ENCODE measurements at places on chromosomes 2 and 18.

DNA sequence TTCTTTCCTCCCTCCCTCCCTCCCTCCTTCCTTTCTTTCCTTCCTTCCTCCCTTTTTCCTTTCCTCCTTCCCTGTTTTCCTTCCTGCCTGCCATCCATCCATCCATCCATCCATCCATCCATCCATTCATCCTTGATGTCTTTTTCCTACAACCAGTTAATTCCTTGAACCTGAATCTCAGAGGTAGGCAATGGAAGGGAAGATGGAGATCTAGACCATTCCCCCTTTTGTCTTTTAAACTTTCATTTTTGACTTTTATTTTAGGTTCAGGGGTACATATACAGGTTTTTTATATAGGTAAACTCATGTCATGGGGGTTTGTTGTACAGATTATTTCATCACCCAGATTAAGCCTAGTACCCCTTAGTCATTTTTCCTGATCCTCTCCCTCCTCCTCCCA lies 97.4 kb downstream of the OSBPL6 start:
- DNase-seq, result no peak

DNA sequence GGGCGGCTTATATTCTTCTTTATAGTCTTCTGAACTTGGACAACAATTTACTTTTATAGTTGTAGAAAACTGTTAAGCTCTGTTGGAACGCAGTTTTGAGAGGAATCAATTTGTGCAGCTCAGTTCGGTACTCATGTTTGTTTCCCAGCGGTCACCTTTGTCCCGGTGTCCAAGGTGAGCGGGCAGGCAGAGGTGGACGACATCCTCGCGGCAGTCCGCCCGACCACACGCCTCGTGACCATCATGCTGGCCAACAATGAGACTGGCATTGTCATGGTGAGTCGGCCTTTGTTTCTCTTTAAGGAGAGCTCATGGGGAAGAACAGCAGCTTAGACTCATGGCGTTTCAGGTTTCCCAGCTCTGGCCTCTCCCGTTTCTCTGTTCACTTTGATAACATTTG lies 18.6 kb upstream of the ESPNL start:
- no peak for DNase-seq

DNA sequence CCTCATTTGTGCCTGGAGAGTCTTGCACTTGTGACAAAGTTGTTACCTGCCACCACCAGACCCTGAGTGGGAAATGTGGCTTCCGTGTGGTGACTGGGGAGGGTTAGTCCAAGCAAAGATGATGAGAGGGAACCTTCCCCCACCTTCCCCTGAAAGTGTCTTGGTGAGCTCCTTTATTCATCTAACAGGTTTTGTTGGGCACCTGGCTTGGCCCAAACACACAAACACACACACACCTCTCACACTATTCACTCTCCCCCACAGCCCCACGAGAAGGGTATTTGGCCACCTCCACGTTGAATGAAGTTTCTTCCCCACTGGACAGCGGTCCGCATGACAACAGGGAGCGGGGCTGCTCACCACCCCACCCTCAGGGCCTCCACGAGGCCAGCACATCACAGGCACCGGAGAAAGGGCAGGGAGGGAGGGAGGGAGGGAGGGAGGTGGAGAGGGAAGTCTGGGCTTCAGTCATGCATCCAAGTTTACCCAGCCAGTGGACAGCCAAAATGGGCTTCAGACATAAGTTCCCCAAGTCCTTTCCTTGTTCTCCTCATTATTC lies 1.4 kb downstream of the CIB4 start:
- DNase-seq, result no peak

DNA sequence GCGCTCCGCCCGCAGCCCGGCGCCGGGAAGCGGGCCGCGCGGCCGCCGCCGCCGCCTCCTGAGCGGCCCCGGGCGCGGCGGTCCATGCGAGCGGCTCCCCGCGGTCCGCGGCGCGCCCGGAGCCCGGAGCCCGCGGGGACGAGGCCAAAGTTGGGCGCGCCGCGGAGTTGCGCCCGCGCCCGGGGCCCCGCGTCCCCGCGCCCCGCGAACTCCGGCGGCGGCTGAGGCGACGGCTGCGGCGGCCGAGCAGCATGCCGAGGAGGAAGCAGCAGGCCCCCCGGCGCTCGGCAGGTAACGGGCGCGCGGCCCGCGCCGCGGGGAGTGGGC lies 992 bp downstream of the TSHZ1 start:
- DNase-seq, result no peak

DNA sequence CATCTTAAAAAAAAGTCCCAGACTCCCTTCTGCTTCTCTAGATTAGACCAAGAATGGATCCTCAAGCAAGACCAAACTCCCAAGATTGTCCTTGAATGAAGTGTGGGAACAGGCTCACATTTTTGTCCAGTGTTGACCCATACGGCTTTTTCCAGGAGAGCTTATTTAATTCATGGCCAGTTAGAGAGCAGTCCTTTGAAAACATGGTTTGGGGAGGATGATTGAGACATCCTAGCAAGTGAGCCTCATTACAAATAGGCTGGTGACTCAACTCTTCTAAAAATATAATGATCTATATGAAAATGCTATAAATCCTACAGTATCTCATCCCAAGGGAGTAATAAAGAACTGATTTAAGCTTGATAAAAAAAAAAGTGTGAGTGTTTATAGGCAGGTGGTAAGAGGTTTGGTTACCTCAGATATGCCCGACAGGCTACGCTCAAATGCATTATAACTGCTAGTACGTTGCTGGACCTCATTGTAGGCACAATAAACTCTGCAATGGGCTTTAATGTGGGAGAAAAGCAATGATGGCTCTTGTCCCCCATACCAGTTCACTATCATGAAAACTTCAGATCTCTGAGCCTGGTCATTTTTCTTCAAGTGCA lies 17.0 kb downstream of the ANKRD29 start:
- no peak for DNase-seq

DNA sequence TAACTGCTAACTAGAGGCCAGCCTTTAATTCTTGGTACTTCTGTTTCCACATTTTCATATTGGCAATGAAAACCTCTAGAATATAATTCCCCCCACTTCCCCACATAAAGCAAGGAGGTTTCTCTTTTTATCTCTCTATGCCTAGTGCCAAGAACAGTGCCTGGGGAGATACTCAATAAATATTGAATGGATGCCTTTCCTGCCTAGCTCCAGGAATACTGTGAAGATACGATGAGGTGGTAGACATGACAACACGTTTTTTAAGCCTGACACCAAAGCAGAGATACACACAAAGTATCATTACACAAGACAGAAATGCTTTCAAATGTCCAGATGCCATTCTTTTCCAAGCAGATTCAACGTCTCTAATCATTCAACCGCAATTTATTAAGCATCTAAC lies 535.5 kb downstream of the XIRP2 start:
- no peak for DNase-seq

DNA sequence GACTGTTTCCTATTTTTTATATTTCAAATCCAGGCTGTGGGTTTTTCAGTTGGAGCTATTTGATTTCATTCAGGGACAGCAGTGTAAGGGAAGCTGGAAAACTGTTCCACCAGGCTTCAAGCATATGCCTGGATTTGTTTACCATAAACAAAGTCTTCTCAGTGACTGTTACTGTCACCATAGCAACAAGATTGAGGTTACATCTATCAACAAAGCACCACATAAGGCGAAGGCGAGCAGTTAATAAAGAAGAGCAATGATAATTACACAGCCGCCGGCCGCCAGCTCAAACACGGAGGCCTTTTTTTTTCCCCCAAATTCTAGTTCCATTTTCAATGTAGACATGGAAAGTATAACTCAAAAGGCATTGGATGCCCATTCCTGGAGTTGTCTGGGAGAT lies 553.7 kb upstream of the SYT4 start:
- no peak for DNase-seq

DNA sequence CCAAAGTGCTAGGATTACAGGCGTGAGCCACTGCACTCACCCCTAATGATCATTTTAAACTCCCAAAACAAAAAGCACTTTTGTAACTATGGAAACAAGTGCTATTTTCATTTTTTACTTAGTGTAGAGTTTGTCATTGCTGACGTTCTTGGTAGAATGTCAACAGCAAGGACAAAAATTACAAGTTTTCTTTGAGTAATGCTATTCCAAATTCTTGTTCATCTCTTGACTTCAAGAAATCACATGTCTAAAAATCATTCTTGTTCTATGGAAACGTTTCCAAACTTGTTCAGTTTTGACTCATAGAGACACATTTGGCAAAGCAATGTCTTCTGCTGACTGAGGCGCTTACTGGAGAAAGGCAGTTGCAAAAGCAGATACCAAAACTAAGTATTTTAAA lies 82.6 kb downstream of the MBP start:
- DNase-seq, result no peak

DNA sequence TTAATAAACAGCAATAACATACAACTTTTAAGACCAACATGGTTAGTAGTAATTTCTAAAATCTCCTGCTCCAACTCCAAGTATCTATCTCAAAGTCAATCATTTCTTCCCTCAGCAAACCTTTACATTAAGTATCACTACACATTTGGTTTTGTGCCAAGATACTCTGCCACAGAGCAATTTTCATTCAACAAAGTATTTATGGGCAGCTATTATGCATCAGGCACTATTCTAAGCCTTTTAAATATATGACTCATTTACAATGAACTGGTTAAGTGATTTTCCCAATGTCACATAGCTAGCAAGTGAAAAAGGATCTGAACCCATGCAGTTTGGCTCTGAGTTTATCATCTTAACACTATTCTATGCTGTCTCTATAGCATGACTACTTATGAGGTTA lies 264.3 kb downstream of the NOL4 start:
- DNase-seq, result no peak

DNA sequence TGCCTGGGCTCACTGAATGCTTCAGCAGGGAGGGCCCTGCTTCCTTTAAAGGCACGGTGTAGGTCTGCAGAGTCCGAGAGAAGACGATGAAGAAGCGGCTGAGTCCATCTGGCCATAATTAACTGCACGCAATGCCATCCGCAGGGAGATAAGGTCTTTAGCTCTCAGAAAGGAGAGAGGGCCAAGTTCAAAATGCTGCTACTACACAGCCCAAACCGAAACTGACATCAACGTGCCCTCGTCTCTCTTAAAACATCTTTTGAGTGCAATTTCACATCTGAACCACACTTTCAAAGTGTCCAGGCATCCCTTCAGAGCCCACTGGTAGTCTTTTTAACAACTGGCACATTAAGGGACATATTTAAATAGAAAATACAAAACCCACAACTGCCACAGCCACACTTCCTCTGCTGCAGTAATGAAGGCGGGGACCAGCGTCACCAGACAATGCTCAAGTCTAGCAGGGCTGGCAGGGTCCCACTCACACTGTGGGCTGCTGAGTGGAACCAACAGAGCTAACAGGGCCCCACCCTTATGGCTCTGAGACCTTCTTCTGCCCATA lies 35.8 kb downstream of the ST3GAL5 start:
- peak; percentile 51 for DNase-seq

DNA sequence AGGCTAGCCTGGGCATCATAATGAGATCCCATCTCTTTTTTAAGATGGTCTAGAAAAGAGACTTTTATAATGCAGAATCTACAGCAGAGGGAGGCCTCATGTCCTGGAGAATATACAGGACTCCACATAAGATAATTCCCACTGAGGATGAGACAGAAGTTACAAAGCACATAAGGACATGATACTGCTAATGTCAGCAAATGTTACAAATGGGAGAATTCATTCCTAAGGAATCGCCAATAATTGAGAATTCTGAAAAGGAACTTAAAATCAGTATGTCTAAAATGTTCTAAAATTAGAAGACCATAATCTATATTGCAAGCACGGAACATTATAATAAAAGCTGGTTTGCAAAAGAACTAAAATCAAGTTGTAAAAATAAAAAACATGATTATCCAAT lies 131.6 kb upstream of the PKDCC start:
- DNase-seq, result no peak

DNA sequence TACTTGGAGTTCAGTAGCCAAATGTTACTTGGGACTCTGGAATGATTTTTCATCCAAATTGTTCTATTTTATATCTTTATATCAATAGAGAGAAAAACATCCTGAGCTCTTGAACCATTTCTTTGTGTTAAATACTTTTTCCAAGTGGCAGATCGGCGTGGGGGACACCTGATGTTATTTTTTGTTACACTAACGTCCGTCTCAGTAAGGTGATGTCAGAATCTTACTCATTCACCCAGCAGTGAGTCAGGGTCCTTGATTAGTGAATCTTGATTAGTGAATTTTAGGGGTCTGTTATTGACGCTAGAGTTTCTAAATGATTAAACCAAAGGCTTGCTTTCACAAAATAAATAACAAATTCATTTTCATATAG lies 1.7 kb downstream of the MIB1 start:
- DNase-seq, result no peak

- no peak for DNase-seq
These were observed 87.0 kb downstream of the ZEB2 start for GRCh38 chr2:144432921-144433320.

DNA sequence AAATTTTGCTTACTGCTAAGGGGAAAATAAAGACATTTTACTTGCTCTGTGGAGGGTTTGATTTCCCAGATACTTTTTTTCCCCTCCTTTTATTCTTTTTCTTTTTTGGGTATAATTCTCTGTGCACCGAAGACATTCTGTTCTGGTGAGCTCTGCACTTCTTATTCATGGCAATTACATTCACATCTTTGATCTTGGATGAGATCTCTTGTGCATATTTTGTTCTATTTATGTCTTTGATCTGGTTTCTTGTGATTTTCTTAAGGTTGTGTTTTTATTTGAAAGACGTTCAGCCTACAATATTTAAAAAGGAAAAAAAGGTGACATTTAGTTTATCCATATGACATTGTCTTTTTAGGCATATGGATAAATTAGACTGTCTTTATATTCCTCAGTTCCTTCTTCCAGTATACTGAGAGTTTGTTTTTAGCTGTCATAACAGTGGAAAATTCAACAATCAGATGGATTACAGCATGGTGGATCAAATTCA lies 33.7 kb upstream of the EPHA4 start:
- DNase-seq, result no peak

GRCh38 chr18:62784966-62785413 lies 69.6 kb downstream of the PHLPP1 start:
- no peak for DNase-seq

- no peak for DNase-seq
These were observed 15.5 kb downstream of the ADRA2B start for GRCh38 chr2:96100893-96101304.

DNA sequence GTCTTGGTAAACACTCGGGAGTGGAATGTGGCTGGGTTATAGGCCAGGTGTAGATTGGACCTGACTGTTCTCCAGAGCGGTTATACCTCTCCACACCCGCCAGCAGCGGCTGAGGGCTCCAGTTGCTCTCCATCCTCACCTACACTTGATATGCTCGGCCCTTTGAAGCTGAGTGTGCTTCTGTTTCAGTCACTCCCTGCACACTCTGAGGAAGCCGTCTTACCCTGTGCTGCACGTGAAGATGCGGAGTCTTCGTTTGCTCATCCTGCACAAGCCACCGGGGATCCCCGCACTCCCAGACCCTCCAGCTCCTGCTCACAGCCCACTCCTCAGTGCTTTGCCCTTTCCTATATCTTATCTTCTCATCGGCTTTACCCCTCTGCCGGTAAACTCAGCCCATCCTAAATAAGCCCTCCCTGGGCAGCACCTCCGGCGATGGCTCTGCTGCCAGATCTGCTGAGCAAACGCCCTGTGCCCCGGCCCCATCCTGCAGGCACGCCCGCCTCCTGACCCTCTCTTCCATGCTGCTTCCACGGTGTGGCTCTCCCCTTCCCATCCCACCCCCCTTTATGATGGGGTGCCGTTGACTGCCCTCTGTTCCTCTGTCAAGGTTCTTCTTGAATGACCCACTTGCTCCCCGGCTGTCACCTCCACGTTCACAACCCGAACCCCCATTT lies 47.3 kb upstream of the ODC1 start:
- no peak for DNase-seq

GRCh38 chr2:199989822-199990221 lies 34.4 kb downstream of the MAIP1 start:
- no peak for DNase-seq
